Right kidney (tissue), 9 donors: ENCODE measurements at places on chromosomes 7 and 10.

GRCh38 chr7:155255621-155256020 is 42.1 kb upstream of the INSIG1 start:
- no peak for DNase-seq

DNA sequence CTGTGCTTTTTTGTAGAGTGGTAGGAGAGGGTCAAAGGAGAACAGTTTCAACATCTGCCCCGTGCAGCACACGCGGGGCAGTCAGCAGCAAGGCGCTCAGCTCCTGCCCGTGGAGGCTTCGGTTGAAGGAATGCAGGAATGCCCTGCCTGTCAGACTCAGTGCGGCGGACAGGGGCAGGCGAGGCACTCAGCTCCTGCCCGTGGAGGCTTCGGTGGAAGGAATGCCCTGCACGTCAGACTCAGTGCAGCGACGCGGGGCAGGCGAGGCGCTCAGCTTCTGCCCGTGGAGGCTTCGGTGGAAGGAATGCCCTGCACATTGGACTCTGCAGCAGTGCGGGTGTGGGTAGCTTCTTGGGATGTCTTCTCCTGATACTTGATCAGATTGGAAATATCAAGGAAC is 37.0 kb downstream of the PPP2R2D start:
- no peak for DNase-seq

DNA sequence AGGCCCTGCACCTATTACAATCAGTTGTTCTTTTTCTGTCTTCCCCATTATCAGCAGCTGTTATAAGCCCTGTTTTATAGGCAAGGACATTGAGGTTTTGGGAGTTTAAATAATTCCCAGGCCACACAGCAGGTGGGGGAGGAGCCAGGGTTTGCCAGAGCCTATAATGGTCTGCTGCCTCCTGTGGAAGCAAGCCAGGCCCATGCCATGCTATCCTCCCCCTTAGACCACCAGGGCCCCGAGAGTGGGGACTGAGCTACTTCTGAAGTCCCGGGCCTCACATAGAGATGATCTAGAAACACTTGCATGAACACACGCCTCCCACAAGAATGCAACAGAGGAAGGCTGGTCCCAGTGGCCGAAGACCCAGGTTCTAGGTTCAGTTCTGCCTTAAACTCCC is 141.7 kb downstream of the SH3PXD2A start:
- DNase-seq: no peak

DNA sequence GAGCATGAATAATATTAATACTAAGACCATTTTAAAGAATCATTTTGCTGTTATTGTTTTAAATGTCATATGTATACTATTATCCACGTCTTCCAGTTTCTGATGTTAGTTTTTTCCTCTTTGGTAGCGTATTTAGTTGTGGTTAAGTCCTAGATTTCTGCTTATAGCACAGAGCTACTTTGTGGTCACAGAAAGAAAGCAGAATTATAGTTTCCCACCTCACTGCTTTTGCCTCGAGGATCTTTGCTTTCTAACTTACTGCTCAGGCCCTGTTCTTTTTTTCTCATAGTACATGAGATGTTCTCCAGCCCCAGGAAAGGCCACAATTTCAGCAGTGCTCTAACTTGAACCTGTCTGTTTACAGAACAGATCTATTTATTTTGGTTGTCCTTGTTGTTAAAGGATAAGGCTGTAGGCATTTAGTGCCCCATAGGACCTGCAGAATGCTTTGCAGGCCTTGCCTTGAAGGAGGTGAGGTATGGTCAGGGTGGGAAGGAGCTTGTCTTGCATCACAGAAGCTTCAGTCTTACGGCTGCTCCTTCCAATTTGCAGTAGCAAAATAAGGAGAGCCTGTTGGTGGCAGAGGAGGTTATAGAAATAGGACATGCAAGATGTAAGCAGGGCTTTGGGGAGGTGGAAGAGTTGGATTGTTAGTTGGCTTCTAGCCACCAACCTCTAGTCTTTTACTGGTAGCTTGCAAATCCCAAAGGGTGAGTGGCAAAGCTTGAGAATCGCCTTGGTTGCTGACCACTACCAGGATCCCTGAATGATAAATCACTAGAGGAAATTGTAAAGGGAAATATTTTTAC is 129.1 kb downstream of the LRRC4 start:
- DNase-seq: no peak

DNA sequence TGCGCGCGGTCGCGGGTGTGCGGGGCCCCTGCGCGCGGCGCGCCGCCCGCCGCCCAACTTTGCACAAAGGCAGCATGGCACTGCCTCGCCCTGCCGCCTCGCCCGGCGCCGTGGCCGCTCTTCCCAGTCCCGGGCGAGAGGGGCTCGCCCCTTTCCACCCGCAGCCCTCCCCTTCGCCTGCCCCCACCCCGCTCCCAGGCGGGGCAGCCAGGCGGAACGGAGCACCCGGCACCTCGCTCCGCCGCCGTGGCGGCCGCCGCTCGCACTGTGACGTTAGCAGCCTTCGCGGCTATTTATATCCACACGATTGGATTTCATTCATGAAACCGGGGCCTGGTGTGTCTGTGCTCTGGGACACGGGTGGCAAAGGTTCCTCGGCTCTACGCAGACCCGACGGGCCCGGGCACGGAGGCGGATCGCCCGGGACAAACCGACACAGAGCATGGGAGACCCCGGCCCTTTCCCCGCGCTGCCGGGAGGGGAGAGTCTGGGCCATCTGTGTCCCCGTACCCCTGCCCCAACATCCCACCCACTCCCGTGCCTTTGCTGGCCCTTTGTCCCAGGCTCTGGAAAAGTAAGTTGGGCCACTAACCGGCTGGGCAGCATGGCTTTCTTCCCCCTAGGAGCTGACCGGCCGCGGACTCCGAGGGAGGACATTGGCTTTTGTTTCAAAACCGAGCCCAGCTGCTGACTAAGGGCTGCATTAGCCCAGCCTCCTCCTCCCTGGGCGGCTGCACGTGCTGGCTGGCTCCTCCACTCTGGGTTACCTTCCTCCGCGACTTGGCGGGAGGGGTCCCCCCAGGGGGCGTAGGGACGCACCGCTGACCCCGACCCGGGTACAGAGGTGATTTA is at the start of gene RHOBTB1:
TSS of gene RHOBTB1 (minus strand) at position 128 of the 852 bp plus-strand sequence. CDS start 32,643 bp downstream, outside the sequence.
- DNase-seq: peak; percentile 97

DNA sequence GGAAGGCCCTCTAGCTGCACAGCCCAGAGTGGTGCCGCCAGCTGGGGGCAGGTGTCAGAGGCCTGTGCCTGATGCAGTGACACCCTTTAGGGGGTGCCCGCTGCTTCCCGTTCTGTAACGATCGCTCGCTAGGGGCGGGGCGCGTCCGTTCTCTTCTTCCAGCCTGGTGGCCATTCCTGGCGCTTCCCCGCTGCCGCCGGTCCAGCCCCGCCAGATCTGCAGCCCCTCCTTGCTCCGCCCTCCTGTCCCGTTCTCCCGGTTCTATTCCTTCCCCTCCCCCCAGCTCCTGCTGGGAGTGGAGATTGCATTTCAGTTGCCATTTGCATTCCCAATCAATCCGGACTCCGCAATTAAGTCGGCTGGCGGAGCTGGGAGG is 39.2 kb downstream of the AGAP3 start:
- DNase-seq: no peak

- peak; percentile 46 for DNase-seq
Observed at GRCh38 chr10:114374053-114374791, 30.1 kb downstream of the AFAP1L2 start.

- no peak for DNase-seq
Observed at GRCh38 chr10:9910446-9910845, 1107.2 kb upstream of the CELF2 start.

DNA sequence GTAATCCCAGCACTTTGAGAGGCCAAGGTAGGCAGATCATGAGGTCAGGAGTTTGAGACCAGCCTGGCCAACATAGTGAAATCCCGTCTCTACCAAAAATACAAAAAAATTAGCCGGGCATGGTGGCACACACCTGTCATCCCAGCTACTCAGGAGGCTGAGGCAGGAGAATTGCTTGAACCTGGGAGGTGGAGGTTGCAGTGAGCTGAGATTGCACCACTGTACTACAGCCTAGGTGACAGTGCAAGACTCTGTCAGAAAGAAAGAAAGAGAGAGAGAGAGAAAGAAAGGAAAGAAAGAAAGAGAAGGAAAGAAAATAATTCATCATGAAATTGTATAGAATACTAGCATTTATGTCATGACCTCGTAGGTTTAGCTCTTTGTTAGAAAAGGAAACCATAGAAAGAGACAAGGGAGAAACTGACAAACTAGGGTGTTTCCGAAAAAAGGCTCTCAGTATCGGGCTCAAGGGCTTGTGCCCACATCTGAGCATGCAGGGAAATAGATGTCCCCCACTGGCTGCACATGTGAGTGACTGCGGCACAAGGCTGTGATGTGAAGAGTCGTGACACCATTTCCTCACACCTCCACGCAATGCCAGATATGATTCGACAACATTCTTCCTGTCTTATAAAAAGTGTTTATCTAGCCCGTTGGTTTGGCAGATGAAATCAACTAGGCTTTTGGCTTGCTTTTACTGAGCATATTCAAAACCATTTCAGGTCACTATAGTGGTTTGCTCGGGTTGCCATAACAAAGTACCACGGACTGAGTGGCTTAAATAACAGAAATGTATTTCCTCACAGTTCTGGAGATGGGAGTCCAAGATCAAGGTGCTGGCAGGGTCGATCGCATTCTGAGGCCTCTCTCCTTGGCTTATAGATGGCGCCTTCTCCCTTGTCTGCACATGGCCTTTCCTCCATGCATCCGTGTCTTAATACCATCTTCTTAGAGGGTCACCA is 2.0 kb downstream of the SRGN start:
- DNase-seq: no peak

GRCh38 chr7:27143023-27143949 is at the start of gene HOXA5:
Gene HOXA5, minus strand, starts transcription at chr7:27143681. Its CDS starts 74 bp downstream, at chr7:27143607.
- DNase-seq: peak; percentile 90

DNA sequence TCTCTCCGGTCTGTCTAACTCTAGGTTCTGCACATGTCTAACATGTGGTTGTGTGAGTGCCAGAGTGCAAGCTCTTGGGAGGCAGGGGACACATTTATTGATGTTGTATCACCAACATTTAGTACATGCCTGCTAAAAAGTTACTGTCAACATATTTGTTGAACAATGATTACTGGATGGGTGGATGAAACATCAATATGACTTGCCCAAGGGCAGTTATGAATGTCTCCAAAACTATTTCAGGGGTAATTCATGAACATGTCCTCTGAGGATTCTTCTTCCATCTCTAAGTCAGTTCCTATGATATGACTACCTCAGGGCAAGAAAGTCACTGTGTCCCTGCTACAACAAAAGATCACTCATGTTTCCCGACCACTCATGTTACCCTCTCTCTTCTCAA is 91.3 kb upstream of the STEAP1B start:
- no peak for DNase-seq

- no peak for DNase-seq
Observed at GRCh38 chr10:17249820-17250219, 21.8 kb downstream of the VIM start.

DNA sequence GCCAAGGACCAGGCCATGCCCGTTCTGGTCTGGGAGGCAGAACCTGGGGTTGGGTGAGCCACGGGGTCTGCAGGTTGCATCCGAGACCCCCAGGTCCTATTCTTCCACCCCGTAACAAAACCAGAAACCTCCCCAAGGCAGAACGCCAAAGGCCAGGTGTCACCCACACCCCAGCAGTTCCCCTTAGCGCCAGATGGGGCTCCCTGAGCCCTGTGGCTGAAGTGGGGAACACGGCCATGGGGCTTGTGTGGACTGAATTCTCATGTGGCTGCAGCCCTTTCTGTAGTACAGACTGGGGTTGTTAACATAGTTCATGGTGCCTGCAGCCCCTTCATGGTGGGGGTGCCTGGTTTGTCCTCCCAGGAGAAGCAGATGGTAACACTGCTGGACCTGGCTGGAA is 10.2 kb downstream of the BRI3 start:
- DNase-seq: no peak

- DNase-seq: no peak
Observed at GRCh38 chr7:134622303-134622995, 24.2 kb upstream of the BPGM start.

- DNase-seq: no peak
Observed at GRCh38 chr7:30285067-30285535, 704 bp downstream of the ZNRF2 start.

DNA sequence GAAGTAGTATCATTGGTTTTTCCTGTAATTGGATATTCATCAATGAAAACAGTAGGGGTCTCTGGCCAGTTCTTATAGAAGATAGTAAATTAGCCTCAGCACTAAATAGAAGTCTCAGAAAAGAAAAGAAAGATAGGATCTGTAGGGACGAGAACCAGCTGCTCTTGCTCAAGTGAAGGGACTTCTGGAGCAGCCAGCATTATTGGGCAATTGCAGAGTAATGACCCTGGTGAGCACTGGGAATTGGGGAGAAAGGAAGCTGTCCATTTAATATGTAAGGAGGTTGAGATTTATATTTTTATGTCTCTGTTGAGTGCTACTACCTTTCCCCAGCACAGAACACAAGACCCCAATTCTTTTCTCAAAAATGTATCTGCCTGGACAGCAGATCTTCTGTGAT is 61.2 kb upstream of the WNT16 start:
- DNase-seq: no peak

GRCh38 chr7:142153400-142153799 is 41.9 kb downstream of the MGAM2 start:
- no peak for DNase-seq

DNA sequence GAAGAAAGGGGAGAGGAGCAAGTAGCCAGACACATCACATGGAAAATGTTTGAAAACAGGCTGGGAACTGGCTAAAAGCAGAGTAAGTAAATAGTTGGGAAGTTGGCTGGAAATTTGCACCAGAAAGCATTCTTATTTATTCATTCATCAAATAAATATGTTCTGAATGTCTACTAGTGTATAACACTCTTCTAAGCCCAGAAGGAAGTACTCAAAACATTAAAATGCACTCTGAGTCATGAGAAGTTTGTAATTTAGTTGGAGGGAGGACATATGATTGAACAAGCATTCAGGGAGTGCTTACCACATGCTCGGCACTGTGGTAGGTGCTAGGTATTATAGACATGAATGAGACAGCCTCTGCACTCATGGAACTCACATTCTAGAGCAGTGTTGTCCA is 37.0 kb upstream of the CNNM1 start:
- no peak for DNase-seq

DNA sequence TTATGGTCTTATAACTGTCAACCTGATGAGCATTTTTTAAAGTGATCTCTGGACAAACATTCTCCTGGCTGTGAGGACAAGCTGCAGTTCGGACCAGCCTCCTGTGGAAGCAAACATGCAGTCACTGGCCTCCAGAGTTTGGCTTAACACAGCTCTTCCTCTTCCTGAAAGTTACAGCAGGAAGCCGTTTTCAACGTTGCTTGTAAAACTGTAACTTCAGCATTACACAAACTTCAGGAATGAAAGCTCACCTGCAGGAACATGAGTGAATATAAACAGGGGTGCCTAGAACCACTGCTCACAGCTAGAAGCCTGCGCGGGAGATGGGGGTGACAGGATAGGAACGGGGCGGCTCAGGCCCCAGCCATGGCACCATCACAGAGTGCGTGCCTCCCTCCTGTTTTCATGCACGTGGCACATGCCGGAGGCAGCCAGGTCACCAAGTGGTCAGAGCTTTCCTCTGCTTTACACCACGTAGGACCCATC is 292.9 kb upstream of the PITRM1 start:
- DNase-seq: peak; percentile 55

- no peak for DNase-seq
Observed at GRCh38 chr7:17772581-17773288, 167.6 kb downstream of the SNX13 start.

GRCh38 chr7:25180592-25180923 is 47.7 kb downstream of the NPVF start:
- DNase-seq: no peak

DNA sequence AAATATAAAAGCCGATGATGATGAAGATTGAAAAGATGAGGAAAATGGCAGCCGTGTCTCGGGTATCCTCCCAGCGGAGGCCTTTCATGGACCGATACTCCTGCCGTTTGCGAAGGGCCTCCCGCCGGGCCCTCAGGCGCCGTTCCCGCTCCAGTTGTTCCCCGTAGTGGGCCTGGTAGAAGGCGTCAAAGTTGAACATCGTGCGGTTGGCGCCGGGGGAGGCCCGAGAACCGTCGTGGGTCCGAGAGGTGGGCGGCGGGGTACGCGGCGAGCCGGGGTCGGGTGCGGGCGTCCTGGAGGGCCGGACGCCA is 553 bp downstream of the DNAJC30 start:
- no peak for DNase-seq
